ENCODE measurements at places on chromosomes 7 and 10. TPM values are rescaled to one million over a fixed set of nuclear protein-coding genes. Genes with fewer than 3 reads are reported as not detected.

- no peak for DNase-seq
Observed at GRCh38 chr10:84542522-84543490, 214.4 kb downstream of the CCSER2 start.

DNA sequence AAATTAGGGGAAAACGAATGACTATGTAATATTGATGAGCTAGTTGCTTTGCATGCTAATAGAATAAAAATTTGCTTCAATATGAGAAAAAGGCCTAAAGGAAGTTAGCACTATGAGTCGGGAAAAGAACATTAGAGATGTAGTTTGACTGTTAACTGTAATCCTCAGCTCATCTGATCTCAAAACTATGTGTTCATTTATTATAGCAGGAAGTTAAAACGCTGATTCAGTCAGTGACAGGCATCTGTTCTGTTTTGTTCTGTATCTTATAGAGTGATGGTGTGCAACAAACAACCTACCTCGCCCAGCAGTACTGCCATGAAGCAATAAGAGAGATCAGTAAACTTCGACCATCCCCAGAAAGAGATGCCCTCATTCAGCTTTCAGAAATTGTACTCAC, 48.6 kb downstream of the PDSS1 start:
- DNase-seq = no peak

DNA sequence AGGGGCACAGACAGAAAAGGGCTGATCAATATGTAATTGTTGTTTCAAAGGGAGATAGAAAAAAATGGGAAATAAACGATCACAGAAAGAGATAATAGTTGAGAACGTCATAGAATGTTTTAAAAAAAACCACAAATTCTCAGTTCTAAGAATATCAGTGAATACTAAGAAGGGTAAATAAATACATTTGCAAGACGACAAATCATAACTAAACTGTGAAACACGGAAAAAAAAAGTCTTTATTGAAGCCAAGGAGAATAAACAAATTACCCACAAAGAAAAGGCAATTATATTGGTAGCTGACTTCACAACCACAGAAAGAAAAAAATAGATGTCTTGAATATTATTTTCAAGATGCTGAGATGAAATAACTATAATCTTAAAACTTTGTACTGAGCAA, 305.2 kb upstream of the STEAP1 start:
- no peak for DNase-seq

GRCh38 chr7:68587599-68587998, 1010.7 kb upstream of the AUTS2 start:
- no peak for DNase-seq

- DNase-seq = no peak
Observed at GRCh38 chr7:123979876-123980275, 53.0 kb downstream of the TMEM229A start.

COX15 gene
- total RNA-seq = 59.4 TPM

THSD7A gene
- 0.07 TPM for total RNA-seq

CNPY1 gene
- total RNA-seq = not detected

ENO4 gene
- not detected for total RNA-seq
